LHCN-M2 (cell line): ENCODE measurements at places on chromosomes 1 and 21. TPM values are rescaled to one million over a fixed set of nuclear protein-coding genes. Genes with fewer than 3 reads are reported as not detected.

Gene FHAD1
- total RNA-seq, result 0.06 TPM in 1 of 2 replicates, not detected in the other

Gene CD1E
- not detected in 2 replicates for total RNA-seq

Gene LCA5L
- 0.58 and 0.98 TPM in 2 replicates for total RNA-seq

Gene SLAMF8
- total RNA-seq, result not detected in 2 replicates

Gene LORICRIN
- not detected in 2 replicates for total RNA-seq

Gene PLA2G2A
- total RNA-seq, result not detected in 2 replicates

Gene TTC39A
- total RNA-seq, result not detected in 2 replicates

Gene TMOD4
- total RNA-seq, result 0.34 TPM in 1 of 2 replicates, not detected in the other

Gene CFAP74
- not detected in 2 replicates for total RNA-seq

Gene SMPDL3B
- total RNA-seq, result not detected in 2 replicates

Gene ENAH
- total RNA-seq, result 82.4 and 91.8 TPM in 2 replicates

Gene LRRC8D
- 20.7 and 23.9 TPM in 2 replicates for total RNA-seq

Gene FCGR1A
- total RNA-seq, result not detected in 2 replicates

Gene CD52
- total RNA-seq, result not detected in 2 replicates

Gene ZBTB21
- total RNA-seq, result 7.4 and 8.3 TPM in 2 replicates

Gene PRRC2C
- total RNA-seq, result 45.5 and 63.6 TPM in 2 replicates

Gene UBXN10
- not detected in 2 replicates for total RNA-seq
